Fibroblast of mammary gland (primary cell): ENCODE measurements at places on chromosomes 1 and 21.

- DNase-seq, result peak; percentile 23
Measured at GRCh38 chr1:232511172-232511571, 118.8 kb downstream of the SIPA1L2 start.

- no peak for DNase-seq
Measured at GRCh38 chr1:236401698-236402097, 7.6 kb downstream of the EDARADD start.

GRCh38 chr21:44984792-44985440 is 45.1 kb downstream of the SLX9 start:
- DNase-seq, result no peak

DNA sequence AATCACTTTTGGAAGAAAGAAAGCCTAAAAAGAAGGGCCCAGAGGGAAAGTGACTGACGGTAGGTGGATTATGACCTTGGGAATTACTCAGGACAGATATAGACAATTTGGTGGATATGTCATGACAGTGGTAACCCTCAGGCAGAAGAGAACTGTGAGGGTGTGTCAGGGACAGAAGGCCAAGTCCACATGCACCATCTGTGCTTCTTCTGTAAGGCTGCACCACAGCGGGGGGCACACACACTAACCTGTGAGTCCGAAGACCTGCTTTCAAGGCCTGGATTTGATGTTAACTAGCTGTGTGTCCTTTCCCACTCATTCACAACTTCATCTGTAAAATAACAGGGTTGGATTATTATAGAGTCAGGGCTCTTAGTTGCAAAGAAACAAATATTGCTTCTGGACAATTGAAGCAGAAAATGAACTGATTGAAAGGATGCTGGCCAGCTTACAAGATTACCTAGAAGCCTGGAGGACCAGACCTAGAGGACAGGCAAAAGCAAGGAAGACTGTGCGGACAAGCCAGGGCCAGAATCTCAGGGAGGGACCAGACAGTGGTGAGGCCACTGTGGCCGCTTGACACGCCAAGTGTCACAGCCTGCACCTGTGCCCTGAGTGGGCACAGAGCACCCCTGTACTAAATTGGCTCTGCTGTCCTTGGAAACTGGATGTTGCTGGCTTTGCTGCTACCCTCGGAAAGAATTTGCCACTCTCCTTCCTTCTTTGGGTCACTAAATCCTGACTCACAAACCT is 34.7 kb upstream of the USP24 start:
- DNase-seq, result no peak
